ENCODE measurements at places on chromosomes 5 and 9.
A peak's percentile ranks its signal among the peaks of the same experiment; 100 is the strongest.

DNA sequence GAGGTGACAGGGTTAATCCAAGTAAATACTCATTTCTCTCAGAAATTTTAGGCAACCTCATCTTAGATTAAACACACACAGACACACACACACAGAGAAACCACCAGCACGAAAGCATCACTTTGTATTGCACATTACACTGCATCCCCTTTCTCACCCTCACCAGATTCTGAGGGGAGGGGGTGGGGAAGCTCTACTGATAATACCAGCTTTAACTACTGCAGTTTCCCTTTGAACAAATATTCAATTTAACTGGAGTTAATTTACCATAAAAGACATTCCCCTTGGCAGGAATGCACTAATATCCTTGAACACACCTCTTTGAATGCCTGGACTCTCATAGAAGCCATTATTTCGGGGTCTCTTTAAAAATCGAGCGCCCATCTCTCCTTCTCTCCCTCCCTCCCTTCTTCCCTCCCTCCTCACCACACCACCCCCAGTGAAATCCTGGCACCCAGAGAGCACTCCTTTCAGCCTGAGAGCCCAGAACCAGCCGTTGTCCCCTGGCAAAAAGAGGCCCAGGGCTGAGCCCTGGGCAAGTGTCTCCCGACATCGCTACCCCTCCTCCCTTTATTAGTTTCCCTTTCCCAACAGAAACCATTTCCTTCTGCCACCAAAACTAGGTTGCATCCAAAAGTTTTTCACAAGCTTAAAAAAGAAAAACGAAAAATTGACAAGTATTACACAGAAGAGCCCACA, 2.8 kb upstream of the NFIB start:
- DNase-seq = no peak

DNA sequence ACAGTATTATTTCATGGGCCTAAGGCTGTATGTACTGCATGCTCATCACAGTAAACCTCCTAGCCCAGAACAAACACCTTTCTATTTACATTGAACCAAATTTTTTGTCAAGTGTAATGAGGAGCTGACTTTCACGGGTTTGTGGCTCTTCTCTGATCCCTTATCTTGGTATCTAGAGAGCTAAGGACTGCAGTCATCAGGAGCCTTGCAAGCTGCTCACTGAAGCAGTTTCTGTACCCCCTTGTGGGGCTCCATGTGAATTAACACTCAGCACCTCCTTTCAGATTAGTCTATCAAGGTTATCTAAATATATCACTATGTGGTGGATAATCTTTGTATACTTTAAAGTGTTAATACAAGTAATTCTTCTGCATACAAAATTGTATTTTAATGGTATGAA, 108.2 kb downstream of the AUH start:
- no peak for DNase-seq

DNA sequence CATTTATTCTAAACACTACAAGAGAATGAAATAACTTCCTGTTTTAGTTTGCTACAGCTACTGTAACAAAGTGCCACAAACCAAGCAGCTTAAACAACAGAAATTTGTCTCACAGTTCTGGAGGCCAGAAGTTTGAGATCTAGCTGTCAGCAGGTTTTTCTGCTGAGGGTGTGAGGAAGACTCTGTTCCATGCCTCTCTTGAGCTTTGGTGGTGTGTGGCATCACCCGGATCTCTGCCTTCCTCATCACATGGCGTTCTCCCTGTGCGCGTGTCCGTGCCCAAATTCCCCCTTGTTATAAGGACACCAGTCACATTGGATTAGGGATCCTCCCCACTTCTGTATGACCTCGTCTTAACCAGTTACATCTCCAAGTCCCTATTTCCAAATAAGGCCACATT, 97.7 kb downstream of the CFAP95 start:
- no peak for DNase-seq

DNA sequence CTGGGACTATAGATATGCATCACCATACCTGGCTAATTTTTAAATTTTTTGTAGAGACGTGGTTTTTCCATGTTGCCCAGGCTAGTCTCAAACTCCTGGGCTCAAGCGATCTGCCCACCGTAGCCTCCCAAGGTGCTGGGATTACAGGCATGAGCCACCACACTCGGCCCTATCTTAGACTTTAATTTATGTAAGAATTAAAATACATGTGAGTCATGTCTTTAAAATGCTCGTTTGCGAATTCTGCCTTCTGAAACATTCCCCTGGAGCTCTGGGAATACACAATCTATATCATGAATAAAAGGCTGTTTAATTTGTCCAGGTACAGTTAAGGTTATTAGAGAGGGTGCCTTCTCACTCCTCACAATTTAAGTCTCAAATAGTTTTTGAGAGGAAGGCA, 32.8 kb downstream of the RHOBTB3 start:
- DNase-seq = no peak

DNA sequence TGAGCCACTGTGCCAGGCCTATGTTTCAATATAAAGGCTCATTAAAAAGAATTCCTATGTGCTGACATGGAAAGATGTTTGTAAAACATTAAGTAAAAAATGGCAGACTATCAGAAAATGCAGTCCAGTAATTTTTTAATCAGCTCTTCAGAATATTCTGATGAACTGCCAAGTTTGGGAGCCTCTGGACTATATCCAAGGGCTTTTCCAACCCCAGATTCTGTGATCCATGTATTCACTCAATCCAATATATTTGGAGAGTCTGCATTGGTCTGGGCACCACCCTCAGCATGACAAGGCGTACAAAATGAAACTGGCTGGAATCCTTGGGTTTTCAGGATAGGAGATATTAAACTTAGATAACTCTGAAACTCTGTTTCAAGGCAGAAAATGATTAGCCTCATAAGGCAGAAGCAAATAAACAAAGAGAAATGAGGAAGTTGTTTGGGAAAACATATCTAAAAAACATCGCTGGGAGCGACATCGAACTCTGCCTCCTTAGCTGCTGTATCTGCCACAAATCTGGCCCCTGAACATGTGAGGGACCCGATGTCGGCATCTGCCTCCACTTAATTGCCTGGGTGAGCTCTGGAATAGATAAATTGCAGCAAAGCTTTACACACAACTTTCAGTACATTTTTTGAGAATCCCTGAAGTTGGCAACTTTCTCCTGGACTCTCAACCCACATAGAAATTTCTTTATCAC, 14.4 kb downstream of the PDE6A start:
- no peak for DNase-seq

DNA sequence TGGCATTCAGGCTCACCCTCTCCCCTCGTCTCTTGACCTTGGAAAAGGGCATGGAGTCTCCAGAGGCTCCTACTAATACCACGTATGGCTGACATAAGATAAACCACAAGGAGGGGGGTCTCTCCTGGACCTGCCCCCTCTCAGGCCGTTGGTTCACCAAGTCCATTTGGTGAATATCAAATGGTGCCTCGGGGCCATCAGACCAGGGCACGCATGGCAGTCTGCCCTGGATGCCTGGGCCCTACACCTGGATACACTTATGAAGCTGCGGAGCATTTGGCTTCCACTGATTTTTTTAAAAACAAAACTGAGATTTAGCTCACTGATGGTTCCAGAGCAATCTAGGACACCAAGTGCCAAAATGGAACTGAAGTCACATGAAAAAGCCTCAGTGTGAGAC, 40.3 kb upstream of the ZNF622 start:
- DNase-seq = no peak

- peak; percentile 9 for DNase-seq
Measured at GRCh38 chr5:14069021-14069420, 74.1 kb upstream of the TRIO start.

- DNase-seq = no peak
Measured at GRCh38 chr5:110333384-110333783, 393.1 kb downstream of the TMEM232 start.

DNA sequence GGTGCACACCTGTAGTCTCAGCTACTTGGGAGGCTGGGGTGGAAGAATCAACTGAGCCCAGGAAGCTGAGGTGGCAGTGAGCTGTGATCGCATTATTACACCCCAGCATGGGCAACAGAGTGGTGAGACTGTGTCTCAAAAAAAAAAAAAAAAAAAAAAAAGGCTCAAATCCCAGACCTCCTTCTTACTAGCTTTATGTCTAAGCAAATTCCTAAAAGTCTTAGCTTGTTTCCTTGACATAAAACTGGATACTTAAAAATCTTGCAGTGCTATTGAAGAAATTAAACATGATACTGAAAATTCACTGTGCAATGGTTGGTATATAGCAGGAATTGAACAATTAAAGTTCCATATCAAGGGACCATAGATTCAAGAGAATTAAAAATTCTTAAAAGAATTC, 45.0 kb downstream of the PCDHGC5 start:
- no peak for DNase-seq

- DNase-seq = no peak
Measured at GRCh38 chr5:10528056-10528816, 35.6 kb upstream of the ANKRD33B start.

GRCh38 chr9:34206561-34206960, 27.7 kb downstream of the UBAP1 start:
- DNase-seq = no peak

GRCh38 chr9:124392871-124393460, 22.3 kb downstream of the PSMB7 start:
- peak; percentile 62 for DNase-seq

DNA sequence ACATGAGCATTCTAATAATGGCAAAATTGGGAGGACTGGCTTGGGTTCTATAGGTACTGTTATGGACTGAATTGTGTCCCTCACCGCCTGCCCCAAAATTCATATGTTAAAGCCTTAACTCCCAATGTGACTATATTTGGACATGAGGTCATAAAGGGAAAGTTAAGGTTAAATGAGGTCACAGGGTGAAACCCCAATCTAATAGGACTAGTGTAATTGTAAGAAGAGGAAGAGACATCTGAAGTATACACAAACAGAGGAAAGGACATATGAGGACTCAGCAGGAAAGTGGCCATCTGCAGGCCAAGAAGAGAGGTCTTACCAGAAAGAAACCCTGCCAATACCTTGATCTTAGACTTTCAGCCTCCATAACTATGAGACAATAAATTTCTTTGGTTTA, 23.1 kb downstream of the RNF180 start:
- no peak for DNase-seq
